ENCODE measurements at places on chromosomes 16 and 17.
A peak's percentile ranks its signal among the peaks of the same experiment; 100 is the strongest.

DNA sequence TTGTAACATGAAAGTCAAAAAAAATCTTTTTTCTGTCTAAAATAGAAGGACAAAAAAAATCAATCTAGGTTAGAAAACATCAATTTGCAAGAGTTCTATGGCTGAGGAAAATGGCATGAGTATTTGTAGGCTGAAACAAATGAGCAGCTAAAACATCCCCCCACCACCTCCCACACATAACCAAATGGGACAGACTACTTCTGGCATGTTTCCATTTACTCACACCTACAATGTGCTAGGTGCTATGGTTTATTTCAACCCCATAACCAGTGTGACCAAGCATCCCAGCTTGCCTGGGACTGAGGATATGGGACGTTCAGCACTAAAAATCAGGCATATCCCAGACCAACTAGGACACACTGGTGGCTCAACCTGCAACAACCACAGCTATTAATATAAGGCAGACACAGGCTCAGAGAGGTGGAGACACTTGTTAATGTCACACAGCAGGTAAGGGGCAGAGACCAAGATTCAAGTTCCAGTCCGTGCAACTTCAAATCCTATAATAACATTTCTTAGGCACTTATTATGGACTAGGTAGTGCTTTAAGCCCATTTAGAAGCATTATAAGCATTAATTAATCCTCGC lies 96.0 kb downstream of the XYLT1 start:
- no peak for DNase-seq

DNA sequence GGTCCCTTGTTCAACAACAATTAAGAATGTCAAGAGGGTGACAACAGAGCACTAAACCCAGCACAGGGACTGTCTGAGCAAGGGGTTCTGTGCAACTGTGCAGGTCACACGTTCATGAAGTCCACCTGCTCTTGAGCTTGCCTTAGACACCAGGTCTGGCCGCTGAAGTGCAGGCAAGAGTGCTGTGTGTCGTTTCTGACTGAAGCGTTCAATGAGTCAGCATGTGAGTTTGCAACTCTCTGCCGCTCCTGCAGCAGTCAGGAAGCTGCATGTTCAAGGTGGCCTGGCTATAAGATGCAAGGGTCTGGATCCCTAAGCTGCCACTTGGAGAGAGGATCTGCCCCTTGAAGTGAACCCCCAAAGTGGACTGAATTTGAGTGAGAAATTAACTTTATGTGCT lies 332.7 kb upstream of the HSBP1 start:
- no peak for DNase-seq

- peak; percentile 26 for DNase-seq
Observed at GRCh38 chr17:34098699-34099098, 156.4 kb upstream of the CCL2 start.

GRCh38 chr17:55175788-55176427 lies 88.9 kb upstream of the HLF start:
- DNase-seq, result no peak

GRCh38 chr17:43341715-43342588 lies 56.8 kb upstream of the ARL4D start:
- DNase-seq, result no peak

DNA sequence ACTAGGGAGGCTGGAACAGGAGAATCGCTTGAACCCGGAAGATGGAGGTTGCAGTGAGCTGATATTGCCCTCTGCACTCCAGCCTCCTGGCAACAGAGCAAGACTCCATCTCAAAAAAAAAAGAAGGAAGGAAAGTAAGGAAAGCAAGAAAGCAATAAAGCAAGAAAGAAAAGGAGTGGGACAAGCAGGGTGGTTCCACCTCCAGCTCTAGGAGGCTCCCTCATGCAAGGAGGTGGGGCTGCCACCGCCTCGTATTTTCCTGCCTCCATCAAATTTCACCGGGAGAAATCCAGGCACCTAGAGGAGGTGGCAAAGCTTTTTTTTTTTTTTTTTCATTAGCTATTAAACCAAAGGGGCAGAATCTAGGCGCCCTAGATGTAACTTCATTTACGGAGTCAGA lies 1.0 kb downstream of the CYB561 start:
- no peak for DNase-seq

DNA sequence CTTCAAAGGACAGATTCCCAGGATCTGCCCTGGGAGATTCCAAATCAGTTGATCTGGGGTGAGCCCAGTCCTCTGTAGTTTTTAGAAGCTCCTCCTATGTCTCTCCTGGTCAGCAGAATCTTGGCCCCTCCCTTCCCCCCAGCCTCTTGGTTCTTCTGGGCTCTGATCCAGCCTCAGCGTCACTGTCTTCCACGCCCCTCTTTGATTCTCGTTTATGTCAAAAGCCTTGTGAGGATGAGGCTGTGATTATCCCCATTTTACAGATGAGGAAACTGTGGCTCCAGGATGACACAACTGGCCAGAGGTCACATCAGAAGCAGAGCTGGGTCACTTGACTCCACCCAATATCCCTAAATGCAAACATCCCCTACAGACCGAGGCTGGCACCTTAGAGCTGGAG lies 840 bp upstream of the CDH5 start:
- no peak for DNase-seq

DNA sequence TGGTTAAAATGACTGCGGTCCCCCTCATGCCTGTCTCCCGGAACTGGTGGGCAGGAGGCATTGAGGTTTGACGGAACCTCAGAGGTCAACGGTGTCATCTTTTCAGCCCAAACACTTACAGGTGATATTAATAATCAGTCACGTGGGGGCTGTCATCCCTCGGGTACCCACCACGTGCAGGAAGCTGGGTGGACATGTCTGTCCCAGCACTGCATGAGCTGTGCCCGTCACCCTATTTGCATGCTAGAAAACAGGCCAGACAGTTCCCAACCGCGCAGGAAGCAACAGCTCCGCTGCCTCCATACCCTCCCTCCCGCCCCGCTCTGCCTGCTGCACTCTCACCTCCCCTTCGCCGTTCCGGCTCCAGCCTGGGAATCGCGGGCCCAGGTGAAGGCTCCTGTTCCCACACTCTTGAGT lies 1.4 kb downstream of the SYNGR3 start:
- no peak for DNase-seq

DNA sequence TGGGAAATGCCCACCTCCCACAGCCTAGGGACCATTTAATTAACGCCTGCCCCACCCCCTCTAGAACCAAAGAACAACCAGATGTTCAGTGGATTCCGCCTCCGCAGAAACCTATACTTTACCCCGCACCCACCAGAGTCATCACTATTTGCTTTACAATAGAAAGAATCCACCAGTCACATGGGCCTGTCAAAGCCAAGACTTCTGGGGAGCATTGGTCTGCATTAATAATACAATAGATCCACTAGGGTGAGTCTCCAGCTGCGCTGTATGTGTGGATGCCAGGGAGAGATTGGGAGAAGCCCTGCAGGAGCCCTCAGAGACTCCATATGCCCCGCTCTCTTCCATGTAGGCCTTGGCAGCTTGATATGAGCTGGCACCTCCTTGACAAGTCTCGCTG lies 31.3 kb downstream of the CLEC19A start:
- DNase-seq, result no peak

- no peak for DNase-seq
Observed at GRCh38 chr17:54793271-54793670, 107.4 kb upstream of the TOM1L1 start.

DNA sequence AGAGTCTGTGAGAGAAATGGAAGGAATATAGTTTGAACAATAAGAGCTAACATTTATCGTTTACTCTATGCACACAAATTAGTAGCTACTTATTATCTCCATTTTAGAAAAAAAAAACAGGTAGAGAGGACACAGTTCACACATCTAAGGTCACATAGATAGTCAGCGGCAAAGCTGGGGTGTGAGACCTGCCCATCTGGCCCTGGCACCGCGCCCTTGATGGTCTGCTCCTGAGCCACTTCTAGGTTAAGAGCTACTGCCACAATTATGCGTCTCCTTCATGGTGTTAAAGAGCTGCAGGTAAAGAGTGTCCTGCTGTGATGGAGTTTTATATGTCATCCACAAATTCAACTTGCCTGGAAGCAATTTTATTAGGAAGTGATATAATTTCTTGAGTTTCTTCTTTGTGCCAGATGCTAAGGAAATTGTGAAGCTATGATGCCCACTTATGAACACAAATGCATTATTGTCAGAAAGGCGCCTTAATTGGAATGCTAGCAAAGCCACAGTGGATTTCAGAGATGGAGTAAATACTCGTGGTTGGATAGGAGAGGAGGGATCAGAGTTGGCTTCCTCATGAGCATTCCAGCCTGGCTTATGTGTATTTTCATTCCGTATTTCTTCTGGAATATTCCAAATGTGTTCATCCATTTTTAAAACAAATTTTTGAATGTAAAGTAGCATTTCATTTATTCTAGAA lies 21.3 kb upstream of the MFSD6L start:
- DNase-seq, result no peak

- DNase-seq, result no peak
Observed at GRCh38 chr17:63476854-63477479, at the start of gene ACE. Gene ACE, plus strand, starts transcription at chr17:63477061. Its CDS starts 34 bp downstream, at chr17:63477095.

GRCh38 chr16:59339871-59340270 lies 605.8 kb upstream of the GOT2 start:
- DNase-seq, result no peak

DNA sequence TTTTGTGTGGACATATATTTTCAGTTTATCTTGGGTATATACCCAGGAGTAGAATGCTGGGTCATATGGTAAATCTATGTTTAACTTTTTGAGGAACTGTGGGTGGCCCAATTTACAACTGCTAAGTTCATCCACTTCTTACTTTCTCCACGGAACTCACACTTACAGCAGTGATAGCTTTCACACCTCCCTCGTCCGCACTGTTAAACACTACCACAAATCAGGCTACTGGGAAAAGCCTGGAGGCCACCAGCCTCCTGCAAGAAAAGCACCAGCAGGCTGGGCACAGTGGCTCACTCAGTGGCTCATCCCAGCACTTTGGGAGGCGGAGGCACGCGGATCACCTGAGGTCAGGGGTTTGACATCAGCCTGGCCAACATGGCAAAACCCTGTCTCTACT lies 14.7 kb upstream of the ZG16 start:
- DNase-seq, result no peak

DNA sequence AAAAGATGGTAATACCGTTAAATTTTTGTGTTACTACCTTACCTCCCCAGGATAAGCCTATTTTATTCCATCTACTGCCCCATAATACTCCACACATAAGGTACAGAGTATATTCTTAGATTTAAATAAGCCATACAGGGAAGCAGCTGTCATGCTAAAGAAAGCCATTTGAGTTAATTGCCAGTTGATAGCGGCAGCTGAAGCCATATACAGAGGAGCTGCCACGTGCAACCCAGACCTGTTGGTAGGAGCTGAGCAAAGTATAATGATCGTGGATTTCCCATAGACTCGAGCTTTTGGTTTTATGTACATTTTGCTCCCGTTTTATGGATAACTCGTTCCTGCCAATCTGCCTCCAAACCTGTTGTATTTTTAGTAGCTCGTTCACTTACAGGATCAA lies 12.0 kb downstream of the CPSF4L start:
- DNase-seq, result no peak

DNA sequence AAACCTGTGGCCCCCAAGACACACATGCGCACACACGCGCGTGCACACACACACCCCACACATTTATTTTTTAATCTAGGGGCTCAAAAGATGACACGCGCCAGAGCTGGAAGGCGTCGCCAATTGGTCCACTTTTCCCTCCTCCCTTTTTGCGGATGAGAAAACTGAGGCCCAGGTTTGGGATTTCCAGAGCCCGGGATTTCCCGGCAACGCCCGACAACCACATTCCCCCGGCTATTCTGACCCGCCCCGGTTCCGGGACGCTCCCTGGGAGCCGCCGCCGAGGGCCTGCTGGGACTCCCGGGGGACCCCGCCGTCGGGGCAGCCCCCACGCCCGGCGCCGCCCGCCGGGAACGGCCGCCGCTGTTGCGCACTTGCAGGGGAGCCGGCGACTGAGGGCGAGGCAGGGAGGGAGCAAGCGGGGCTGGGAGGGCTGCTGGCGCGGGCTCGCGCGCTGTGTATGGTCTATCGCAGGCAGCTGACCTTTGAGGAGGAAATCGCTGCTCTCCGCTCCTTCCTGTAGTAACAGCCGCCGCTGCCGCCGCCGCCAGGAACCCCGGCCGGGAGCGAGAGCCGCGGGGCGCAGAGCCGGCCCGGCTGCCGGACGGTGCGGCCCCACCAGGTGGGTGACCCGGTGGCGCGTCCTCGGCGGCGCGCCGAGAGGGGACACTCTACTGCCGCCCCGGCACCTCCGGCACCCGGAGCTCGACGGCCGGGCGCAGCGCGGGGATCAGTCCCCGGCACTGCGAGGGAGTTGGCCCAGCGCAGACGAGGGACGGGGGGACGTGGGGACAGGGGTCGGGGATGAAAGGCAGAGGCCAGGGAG lies at the start of gene STAT5A:
STAT5A (plus strand) TSS at position 522 of the 826 bp plus-strand sequence. CDS start 914 bp downstream, outside the sequence.
- DNase-seq, result no peak

- peak; percentile 92 for DNase-seq
Observed at GRCh38 chr17:43469145-43469544, 14.6 kb upstream of the DHX8 start.

DNA sequence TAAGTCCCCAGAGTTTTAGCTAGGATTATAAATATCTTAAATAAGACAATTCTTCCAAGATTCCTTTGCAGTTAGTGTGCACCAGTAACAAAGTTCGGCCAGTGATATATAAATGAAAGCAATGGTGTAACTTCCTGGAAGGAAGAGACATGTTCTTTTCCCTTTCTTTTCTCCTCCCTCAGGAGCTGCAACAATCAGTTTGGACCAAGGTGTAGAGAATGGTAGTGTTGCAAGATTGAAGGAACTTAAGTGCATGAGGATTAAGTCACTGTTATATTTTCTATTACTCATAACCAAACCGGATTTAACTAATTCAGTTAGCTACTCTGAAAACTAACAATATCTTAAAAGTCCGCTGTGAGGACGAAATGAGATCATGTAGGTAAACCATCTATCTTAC lies 68.9 kb upstream of the KCNJ16 start:
- no peak for DNase-seq

DNA sequence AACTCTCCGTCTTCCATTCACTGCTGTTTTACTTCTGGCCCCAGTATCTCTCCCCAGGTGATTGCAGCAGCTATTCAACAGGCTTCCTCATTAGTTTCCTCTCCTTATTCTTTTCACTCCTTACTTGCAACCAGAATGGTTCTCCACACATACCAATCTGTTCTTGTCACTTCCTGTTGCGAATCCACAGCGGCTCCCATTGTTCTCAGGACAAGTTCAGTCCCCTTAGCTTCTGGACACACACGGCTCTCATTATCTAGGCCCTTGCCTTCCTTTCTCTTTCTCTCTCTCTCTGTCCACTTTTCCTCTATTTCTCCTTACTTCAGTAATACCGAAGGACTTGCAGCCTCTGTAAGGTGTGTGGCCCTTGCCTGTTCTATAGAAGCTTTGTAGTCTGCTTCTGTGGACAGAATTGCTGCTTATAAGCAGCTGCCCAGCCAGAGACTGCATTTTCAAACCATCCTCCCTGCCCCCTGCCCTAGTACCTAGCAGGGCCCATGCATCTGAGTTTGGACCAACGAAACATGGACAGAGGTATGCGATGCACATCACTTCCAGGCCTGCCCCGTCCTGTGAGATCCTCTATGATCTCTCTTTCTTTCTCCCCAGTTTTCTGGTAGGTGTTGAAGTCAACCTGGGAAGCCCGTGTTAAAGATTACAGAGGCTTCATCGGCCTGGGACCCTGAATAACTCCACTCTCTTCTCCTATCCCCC lies 45.7 kb downstream of the VAT1L start:
- no peak for DNase-seq

GRCh38 chr17:1060991-1061390 lies 64.1 kb downstream of the TIMM22 start:
- DNase-seq, result peak; percentile 88

All from Caki2 (cell line).